ENCODE measurements at places on chromosomes 3 and 15.
A peak's percentile ranks its signal among the peaks of the same experiment; 100 is the strongest.

- no peak for DNase-seq
Observed at GRCh38 chr3:68448510-68449383, 483.6 kb downstream of the TAFA4 start.

DNA sequence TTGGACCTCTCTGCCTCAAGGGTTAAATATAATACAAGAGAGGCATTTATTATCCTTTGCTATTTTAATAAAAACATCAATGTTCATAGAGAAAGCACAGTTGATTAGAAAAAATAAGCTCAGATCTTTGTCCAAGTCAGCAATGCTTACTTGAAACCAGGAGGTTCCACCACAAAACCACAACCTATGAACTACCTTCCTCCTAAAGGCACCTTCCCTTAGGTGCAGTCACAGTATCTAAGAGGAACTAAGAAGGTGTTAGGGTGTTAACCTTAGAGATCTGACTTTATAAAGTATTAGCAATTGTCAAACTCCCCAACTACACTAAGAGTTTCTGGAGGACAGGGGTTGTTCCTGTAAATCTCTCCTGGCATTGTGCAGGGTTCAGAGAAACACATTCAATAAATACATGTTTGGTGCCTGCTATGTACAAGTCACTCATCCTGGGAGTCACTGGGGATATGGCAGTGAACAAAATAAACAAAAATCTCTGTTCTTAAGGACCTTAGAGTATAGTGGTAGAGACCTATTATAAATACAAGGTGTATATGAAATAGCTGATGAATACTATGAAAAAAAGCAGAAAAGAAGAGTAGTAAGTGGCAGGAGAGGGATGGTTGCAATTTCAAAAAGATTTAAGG, 208.6 kb downstream of the NFKBIZ start:
- DNase-seq = peak; percentile 7

GRCh38 chr3:122925756-122926155, 101.8 kb downstream of the SEMA5B start:
- no peak for DNase-seq

DNA sequence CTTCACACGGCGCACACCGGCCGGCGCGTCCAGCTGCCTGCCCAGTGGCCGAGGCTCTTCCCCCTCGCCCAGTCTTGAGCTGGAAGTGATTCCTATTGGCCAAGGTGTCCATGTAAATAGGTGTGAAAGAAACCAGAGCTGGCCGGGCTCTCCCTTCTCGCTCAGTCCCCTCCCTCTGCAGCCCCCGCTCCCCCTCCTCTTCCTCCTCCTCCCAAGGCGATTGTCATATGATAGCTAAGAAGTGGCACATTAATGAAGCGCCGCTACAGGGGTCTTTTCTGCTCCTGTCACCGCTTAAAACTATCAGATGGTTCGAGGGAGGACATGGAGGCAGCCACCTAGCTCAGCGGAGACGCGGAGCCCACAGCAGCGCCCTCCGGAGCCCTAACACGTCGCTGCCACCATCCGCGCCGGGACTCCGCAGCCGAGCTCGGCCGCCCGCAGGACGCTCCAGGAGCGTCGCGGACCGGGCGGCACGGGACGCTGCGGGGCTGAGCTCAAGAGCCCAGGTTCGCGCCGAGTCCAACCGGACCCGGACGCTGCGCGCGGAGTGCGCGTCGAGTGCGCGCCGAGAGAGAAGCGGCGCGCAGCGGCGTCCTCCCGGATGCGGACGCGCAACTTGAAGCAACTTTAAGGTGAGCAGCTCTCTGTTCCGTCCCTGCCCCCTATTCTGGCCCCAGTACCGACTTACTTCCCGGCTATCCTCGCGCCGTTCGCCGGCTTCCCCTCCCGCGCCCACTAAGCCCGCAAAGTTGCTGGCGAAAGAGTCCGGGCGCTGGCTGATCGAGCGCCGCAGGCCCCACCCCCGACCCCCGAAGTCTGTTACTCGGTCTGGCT, at the start of gene FOXB1:
Gene FOXB1, plus strand, starts transcription at position 303 of the 837 bp plus-strand sequence. CDS start 653 bp downstream, outside the sequence.
- DNase-seq = no peak

- no peak for DNase-seq
Observed at GRCh38 chr15:38267421-38268022, 14.9 kb downstream of the SPRED1 start.

DNA sequence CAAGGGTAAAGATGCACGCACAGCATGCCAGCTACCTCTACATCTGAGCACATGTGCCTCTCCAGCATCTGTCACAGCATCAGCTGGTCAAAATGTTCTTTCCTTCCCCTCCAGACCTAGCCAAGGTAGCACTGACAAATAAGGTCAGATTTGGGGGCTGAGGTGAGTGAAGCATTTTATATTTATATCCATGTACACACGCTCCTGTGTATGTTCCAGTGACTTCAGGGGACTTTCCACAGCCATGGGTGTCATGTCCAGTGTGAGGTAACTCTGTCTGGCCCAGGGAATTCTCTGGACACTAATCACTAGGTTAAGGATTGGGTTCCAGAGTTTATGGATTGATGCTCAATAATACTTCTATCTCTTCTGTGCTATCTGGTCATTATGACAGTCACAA, 165.2 kb upstream of the TP63 start:
- no peak for DNase-seq

- no peak for DNase-seq
Observed at GRCh38 chr3:132926098-132926497, 112.1 kb upstream of the TMEM108 start.

DNA sequence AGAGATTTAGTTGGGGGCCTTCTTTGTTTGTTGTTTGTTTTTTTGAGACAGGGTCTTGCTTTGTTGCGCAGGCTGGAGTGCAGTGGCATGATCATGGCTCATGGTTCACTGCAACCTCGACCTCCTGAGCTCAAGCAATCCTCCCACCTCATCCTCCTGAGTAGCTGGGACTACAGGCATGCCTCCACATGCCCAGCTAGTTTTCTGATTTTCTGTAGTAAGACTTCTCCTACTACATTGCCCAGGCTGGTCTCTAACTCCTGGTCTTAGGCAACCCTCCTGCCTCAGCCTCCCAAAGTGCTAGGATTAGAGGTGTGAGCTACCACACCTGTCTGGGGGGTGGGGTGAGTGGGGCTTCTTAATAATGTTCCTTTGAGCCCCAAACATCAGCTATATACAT, 148.3 kb upstream of the ADAMTS9 start:
- DNase-seq = no peak

GRCh38 chr3:67640023-67640660, 14.3 kb downstream of the SUCLG2 start:
- no peak for DNase-seq

DNA sequence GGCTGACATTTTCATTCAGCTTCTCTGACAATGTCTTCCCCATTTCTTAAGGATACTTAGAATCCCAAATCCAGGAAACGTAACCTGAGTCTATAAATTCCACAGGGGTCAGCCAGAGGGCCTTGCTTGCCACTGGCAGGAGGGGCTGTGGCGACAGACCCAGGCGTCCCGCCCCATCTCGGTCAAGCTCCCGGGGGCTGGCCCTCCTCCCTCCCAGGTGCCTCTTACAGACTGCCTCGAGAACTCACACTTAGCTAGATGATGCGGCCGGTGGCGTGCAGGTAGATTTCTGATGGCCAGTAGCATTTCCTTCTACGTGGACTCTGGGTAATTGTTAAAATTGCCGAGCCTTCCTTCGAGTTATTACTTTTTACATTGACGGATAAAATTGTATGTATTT, 172.5 kb downstream of the NSMCE3 start:
- DNase-seq = no peak

DNA sequence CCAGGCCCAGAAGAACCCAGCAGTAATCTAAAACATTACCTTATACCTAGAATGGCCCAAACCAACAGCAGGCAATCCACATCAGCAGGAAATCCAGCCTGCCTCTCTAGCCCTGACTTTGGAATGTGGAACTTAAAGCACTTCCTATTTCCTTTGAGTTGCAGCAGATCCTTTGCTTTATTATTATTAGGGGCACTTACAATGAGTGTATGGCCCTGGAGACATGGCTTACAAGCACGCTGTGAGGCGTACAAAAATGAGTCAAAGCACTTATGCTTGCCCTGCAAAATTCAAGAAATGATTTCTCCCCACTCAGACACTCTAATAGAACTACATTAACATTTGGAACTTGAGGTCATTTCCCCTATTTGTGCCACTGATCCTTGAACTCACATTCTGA, 9.5 kb upstream of the KNSTRN start:
- no peak for DNase-seq

- no peak for DNase-seq
Observed at GRCh38 chr3:16455001-16455400, 58.5 kb downstream of the RFTN1 start.

DNA sequence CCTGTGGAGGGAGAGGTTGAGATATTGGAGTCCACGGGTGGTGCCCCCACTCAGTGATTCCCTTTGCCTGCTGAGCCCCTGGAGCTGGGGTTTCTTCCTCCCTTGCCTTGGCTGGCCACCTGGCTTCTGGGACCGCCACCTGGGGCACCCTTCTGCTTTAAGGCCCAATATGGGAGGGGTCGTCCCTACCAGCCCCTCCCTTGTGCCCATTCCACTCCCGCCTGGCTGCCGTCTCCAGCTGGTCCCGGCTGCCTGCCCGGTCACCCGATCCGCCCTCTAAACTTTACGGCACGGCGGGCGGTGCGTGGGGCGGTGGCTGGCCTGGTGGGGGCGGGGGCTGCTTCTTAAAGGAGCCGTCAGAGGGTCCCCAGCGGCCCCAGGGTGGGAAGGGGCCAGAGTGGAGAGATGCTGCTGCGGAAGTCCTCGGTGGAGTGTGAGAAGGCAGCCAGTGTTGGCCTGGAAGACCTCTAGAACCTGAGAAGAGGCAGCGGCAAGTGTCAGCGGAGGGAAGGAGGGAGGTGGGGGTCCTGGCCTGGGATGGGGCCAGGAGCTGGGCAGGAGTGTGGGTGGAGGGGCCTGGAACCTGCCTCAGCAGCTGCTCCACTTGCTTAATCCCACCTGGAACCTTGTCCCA, 1.6 kb upstream of the SEMA3B start:
- DNase-seq = no peak

GRCh38 chr3:136074546-136075170, 109.1 kb downstream of the PPP2R3A start:
- DNase-seq = no peak

DNA sequence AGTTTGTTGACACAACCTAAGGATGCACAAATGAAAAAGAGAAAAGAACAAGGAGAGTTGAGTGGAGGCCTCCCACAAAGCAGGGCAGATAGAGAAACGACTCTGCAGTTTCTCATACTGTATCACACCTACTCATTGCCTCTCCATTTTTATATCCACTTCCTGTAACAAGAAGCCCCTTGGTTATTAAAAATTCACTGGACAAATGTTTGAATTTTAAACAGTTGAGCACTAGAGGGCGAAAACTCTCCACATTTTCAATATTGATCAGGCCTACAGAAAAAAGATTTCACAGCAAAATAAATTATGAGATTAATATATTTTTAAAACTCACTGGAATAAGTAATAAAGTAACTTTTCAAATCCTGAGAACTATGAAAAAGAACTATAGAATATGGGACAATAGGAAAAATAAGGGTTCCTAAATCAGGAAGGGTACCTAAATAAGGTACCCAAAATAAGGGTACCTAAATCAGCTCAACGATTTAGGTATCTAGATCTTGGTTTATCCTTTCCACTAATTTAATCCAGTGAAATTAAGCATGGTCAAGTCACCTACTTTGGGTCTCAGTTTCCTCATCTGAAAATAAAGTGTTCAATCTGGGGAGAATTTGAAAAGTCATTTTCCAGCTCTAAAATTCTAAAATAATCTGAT, 47.0 kb upstream of the PPIB start:
- no peak for DNase-seq

DNA sequence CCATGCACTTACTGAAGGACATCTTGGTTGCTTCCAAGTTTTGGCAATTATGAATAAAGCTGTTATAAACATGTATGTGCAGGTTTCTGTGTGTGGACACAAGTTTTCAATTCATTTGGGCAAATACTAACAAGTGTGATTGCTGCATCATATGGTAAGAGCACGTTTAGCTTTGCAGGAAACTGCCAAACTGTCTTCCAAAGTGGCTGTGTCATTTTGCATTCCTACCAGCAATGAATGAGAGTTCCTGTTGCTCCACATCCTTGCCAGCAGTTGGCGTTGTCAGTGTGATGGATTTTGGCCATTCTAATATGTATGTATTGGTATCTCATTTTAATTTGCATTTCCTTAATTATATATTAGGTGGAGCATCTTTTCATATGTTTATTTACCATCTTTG, 280.1 kb downstream of the SV2B start:
- DNase-seq = no peak

GRCh38 chr15:89095073-89095472, 6.8 kb downstream of the ABHD2 start:
- no peak for DNase-seq

- no peak for DNase-seq
Observed at GRCh38 chr15:25402342-25402741, 36.5 kb downstream of the UBE3A start.

DNA sequence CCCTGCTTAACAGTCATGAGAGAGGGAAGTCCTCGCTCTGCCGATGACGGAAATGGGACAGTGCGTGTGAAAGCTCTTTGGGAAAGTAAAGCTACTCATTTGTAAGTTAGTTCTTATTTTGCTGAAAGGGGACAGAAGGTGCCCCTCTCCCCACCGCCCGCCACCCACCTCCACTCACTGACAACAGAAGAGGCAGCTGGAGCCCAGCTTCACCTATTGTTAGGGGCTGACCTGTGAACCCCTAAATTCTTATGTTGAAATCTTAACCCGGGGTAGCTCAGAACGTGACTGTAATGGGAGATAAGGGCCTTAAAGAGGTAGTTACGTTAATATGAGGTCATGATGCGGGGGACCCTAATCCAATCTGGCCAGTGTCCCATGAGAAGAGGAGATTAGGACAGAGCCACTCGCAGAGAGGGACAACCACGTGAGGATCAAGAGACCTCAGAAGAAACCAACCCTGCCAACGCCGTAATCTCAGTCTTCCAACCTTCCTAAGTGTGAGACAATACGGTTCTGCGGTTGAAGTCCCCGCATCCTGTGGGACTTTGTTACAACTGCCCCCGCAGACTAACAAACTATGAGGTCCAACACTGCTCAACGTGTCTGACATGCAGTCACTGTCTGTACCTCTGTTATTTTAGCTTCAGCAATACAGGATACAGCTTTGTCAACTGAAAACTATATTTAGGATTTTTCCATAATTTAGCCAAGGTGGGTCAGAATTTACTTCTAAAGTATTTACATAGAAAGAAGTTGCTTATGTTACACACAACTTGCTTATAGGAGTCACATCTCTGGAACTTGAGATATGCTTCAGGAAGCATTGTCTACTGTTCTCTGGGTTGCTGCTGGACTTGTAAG, 51.7 kb downstream of the PCSK6 start:
- no peak for DNase-seq

GRCh38 chr3:62550439-62550838, 177.1 kb upstream of the FEZF2 start:
- no peak for DNase-seq

DNA sequence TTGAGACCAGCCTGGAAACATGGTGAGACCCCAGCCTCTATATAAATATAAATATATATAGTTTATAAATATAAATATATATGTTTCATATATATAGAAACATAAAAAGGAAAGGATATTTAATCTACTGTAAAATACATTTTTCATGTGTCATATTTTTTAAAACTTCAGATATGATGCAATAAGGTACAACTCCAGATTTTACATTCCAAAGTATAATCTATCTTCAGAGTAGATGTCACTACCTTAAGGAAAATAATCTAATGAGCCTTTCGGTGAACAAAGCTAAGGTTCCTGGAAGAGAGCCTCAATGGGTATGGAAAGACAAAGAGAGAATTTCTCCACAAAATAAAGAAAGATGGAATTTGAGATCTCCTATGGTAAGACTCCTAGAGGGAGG, 16.9 kb downstream of the EFHB start:
- DNase-seq = no peak

GRCh38 chr15:75232826-75233503, 25.2 kb upstream of the GOLGA6C start:
- no peak for DNase-seq

GRCh38 chr15:49131403-49131802, 24.0 kb downstream of the COPS2 start:
- DNase-seq = no peak

Measured in stimulated activated CD4-positive, alpha-beta T cell treated with anti-CD3 and anti-CD28 coated beads, Interleukin-2, amount 100 ng/mL, for 4 hours (primary cell).